Common myeloid progenitor, CD34-positive (primary cell): ENCODE measurements at places on chromosomes 4 and X.
A peak's percentile ranks its signal among the peaks of the same experiment; 100 is the strongest.

DNA sequence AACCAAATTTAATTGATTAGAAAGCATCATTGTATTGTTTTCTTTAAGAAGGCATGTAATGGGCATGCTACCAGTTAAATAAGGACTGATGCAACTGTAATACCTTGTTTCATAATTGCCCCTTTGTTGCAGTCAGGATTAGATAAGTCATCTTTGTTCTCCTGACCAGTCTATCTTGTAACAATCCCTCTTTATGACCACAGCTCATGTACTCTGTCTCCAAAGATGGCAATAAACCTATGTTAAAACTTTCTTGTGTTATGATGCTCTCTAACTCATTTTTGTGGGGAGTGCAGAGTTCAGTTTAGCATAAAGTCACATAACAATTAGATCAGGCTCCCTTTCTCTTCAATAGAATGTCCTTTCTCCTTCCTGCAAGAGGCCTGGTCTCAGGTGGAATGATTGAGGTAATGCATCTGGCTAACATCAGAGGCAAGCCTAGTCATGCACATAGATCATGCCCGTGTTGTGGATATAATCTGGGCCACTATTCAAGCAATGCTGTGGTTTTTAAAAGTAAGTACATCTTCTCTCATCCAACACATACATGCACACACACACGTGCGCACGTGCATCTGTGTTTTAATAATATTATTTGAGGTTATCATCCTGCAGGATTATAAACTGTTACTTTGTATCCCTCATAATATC, 45.6 kb downstream of the TMEM154 start:
- no peak for DNase-seq

GRCh38 chr4:31125496-31125895, 405.3 kb downstream of the PCDH7 start:
- no peak for DNase-seq

DNA sequence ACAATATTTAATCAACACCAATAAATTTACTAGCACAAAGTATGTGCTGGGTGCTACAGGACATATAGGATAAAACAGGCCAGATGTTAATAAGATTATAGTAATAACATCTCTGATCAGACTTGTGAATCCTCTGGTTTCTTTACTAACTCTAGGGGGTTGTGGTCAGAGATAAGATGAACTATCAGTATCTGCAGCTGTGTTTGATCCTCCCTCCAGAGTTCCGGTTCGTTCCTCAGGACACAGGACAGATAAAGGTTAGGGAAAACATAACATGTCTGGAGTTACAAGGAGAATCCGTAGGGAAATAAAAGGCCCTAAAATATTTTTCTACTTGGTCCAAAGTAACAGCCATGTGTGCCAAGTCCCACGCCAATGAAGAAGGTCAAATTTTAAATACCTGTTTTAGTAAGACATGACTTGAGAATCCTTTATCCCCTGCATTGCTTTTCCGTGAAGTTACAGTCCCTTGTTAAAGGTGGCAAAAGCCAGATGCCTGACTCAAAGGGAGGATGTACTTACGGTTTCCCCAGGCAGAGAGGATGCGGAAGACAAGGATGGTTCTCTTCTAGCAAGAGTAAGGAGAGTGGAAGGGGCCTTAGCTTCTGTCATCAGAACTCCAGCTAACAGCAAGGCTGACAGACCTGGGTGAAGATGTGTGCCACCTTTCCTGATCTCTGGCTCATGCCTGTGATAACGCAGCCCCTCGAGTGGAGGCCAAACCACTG, 44.4 kb downstream of the KIAA0232 start:
- DNase-seq, result peak; percentile 10

DNA sequence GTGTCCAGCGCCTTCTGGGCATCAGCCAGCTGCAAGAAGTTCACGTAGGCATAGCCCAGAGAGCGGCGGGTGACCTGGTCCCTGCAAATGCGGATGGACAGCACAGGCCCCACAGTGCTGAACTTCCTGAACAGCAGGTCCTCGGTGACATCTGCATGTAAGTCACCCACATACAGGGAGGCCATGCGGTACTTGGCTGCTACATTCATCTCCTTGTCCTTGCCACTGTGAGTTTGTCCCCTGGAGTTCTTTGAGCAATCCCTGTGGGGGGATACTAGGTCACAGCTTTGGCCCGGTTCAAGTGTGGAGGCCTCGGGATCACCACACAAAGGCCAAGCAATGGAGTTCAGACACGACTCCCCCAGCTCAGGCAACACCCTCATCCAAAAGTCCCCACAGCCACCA, 776 bp downstream of the PABPC4L start:
- DNase-seq, result no peak

GRCh38 chrX:126900937-126901336, 81.4 kb downstream of the PRR32 start:
- DNase-seq, result no peak

GRCh38 chrX:52852110-52852860, 15.6 kb downstream of the XAGE3 start:
- no peak for DNase-seq

GRCh38 chrX:48035891-48036290, 29.1 kb downstream of the SPACA5 start:
- DNase-seq, result no peak

- no peak for DNase-seq
Measured at GRCh38 chrX:74420196-74421035, 877 bp upstream of the SLC16A2 start.

DNA sequence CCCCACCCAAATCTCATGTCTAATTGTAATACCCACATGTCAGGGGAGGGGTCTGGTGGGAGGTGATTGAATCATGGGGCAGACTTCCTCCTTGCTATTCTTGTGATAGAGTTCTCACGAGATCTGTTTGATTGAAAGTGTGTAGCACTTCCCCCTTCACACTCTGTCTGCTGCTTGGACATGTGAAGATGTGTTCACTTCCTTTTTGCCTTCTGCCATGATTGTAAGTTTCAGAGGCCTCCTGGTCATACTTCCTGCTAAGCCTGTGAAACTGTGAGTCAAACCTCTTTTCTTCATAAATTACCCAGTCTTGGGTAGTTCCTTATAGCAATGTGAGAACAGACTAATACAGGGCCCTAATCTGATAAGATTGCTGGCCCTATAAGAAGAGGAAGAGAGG, 1514.8 kb downstream of the RPA4 start:
- DNase-seq, result no peak

DNA sequence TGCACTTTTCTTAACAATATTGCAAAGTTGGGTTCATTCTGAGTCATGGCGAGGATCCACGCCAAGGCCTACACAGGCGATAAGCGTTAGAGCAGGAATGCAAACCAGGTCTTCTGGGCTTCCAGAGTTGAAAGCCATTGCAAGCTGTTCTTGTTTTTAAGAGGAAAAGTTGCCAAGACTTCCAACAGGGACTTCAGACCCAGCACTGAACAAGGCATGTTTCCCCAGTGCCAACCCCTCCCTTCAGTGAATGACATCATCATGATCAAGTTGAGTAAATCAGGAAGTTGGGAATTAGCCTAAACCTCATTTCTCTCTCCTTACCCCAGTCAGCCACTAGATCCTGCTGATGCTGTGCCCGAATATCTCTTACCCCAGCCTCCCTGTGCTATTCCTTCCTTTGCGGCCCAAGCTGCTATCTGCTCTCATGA, 355.1 kb downstream of the HS3ST1 start:
- DNase-seq, result peak; percentile 26

- no peak for DNase-seq
Measured at GRCh38 chrX:129634541-129634940, 20.2 kb downstream of the APLN start.

- no peak for DNase-seq
Measured at GRCh38 chrX:3728454-3728853, 15.0 kb upstream of the PRKX start.

GRCh38 chrX:109774706-109775105, 41.6 kb upstream of the ACSL4 start:
- DNase-seq, result peak; percentile 38

GRCh38 chr4:48180234-48180633, 46.2 kb upstream of the TXK start:
- peak; percentile 71 for DNase-seq

- DNase-seq, result no peak
Measured at GRCh38 chrX:24428516-24428915, 36.6 kb upstream of the PDK3 start.

- no peak for DNase-seq
Measured at GRCh38 chrX:79153348-79153747, 8.9 kb downstream of the GPR174 start.

DNA sequence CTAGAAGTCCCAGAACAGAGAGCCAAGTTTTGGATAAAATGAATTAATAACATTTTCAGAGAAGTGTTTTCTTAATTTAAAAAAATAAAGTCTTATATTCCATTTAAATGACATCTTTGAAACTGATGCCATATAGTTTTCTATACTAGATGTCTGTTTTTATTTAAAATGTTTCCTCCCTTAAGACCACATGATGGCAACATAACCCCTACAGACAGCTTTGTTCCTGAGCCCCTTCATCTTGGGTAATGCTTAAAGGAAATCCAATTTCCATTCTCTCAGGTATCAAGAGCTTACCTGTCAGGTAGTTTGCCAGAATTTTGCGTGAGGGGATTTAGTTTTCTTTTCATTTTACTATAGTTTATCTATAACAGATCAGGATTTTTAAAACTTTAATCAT, 181.4 kb upstream of the UGT8 start:
- no peak for DNase-seq

DNA sequence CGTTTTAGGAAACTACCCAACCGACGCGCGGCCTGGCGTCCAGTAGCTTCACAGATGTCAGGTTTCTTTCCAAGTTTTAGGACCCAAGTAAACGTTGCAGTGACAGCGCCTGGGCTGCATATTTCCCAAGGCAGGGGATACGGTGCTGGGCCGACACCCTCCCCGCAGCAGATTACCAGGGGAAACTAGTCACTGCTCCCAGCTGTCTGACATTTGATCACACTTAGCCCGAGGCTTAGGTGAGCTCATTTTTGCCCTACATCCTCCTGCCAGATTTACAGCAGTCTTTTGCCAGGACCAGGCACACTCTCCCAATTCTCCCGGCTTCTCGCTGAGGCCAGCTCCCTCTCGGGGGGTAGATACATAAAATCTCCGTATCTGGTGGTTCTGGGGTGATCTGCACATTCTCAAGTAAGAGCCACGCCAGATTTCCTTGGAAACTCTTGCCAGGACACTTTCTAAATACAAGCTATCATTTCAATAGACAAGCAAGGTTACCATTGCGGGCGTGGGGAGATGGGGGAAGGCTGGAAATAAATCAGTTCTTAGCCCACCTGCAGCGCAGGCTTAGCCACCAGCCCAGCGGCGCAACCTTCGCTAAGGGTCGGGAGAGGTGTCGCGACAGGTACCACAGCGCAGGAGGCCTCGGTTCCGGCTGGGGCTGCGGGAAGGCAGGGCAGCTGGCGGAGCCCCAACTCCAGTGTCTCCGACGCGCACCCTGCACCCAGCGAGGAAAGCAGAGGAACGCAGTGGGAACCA, 2.5 kb upstream of the SOX3 start:
- no peak for DNase-seq

DNA sequence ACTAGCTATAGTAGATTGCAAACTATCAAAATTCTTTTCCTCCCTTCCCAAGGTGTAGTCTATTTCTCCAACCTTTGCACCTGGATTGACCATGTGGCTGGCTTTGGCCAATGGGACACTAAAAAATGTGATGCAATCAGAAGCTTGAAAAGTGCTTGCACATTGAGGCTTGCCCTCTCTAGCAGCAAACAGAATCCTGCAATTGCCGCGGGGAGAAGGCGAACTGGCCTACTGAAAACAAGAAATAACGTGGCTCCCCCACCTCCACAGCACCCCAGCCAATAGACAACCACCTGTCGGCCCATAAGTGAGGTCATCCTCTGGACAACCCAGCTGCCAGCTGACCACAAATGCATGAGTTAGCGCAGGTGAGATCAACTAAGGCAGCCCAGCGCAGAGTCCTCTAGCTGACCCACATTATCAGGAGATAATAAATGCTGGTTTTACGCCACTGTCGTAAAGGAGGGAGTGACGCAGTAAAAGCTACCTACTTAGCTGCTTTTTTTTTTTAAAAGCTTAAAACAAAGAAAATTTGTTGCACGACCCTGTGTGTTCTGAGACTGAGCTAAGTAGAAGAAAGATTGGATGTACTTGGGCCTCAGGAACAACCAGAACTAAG, 95.2 kb downstream of the GK start:
- DNase-seq, result no peak

- no peak for DNase-seq
Measured at GRCh38 chr4:98620087-98620784, 38.2 kb downstream of the TSPAN5 start.

GRCh38 chrX:142998447-142999198, 27.1 kb upstream of the SPANXN4 start:
- no peak for DNase-seq

DNA sequence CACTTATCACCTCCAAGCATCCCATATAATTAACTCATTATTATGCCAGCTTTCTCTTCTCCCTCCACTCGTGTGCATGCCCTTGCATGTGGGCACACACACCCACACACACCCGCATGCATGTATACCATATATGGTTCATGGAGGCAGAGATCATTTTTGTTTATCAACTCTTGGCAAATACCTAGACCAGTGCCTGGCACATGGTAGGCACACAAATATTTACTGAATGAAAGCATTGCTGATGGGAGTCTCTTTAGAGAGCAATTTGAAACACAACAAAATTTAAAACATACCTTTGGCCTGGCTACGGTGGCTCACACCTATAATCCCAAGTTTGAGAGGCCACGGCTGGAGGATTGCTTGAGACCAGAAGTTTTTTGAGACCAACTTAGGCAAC, 51.1 kb upstream of the SLC10A4 start:
- no peak for DNase-seq

DNA sequence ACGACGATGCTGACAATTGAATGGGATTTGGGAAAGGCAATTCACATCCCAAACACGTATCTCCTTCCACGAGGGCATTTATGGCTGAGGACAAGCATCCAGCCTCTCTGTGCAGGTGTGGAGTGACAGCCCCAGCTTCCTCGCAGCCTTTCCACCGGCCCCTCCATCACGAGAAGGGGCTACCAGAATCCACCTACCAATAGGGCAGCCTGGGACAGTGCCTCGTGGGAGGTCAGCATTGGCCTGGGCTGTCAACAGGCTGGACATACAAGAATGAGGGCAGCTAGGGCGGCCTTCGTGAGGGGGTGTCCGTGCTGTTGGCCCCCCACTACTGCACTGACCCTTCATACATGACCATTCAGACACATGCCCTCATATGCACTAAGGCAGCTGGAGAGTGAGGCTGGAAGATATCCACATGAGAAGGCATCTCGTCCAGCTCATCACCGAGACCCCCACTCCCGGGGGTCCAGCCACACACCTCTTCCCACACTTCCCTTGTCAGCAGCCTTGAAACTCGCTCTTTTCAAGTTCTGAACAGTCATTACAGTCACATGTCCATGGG, 81.0 kb upstream of the ADRA2C start:
- no peak for DNase-seq
